ENCODE measurements at places on chromosomes 7 and 10. TPM values are rescaled to one million over a fixed set of nuclear protein-coding genes. Genes with fewer than 3 reads are reported as not detected.
A peak's percentile ranks its signal among the peaks of the same experiment; 100 is the strongest.

DNA sequence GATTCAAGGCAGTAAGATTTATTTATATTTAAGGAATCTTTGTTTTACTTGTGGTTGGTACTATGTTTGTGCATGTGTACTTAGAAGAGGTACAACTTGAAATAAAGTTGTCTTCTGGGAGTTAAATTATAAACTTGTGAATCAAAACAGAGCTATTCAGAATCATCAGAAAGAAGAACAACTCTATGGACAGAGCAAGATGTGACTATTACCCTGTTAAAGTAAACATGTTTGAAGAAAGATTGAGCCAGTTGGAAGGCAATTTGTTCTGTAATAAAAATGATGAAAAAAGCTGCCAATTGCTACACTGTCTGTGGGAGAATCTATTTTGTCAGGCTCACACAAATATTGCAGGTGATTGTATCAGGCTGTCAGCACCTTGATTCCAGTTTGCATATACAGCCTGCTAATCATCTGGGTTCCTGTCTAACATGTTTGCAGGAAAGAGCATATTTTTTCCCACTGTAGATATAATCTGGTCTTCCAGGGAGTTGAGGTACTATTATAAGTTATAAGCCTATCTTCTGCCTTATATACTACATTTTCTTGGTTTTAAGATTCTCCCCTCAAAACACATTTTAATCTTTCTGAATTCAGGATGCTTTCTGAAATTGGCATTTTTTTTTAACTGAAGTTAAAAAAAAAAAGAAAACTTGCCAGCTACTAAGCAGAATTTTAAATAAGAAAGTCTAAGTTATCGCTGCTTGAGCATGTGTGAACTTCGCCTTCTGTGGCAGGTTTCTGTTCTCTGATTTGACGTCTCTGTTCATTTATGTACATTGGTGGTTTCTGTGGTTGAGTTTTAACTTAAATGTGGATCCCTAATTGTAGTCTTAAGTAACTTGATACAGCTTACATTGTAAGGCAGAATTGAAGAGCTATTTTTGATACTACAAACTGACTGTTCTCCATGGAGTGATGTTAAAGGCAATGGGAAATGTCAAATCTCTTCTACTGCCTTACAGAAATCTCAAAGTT lies 46.0 kb downstream of the ZNRF2 start:
- no peak overlapping the region for H3K27ac ChIP-seq
- DNase-seq: no peak
- no peaks in the 10 kb centered on the region for H3K36me3 ChIP-seq
- H3K27me3 ChIP-seq: no peaks in the 10 kb centered on the region
- no peaks in the 10 kb centered on the region for H3K4me1 ChIP-seq

The IFIT1B gene
- 6.7 TPM for total RNA-seq

The ITGB8 gene
- total RNA-seq: 57.4 TPM

The TWIST1 gene
- total RNA-seq: 19.9 TPM

- H3K36me3 ChIP-seq: peaks cover 34% of the 10 kb centered on the region
- no peak overlapping the region for H3K27ac ChIP-seq
- no peak overlapping the region for H3K4me3 ChIP-seq
Observed at GRCh38 chr7:139254281-139254680, 23.2 kb downstream of the UBN2 start.

The STAG3 gene
- total RNA-seq: 2.3 TPM

The GRID1 gene
- total RNA-seq: 7.6 TPM

- peaks cover 27% of the 10 kb centered on the region for H3K4me1 ChIP-seq
- no peak for DNase-seq
- H3K36me3 ChIP-seq: no peaks in the 10 kb centered on the region
Observed at GRCh38 chr7:105648561-105649401, 67.5 kb upstream of the EFCAB10 start.

GRCh38 chr7:5523052-5523711 lies 99.5 kb upstream of the TNRC18 start:
- H3K36me3 ChIP-seq: peaks cover 54% of the 10 kb centered on the region
- no peak overlapping the region for H3K27ac ChIP-seq
- peaks cover 22% of the 10 kb centered on the region for H3K4me1 ChIP-seq
- H3K4me3 ChIP-seq: no peak overlapping the region

GRCh38 chr10:59829024-59829423 lies 75.8 kb upstream of the MRLN start:
- H3K27me3 ChIP-seq: no peaks in the 10 kb centered on the region
- no peak for DNase-seq
- no peak overlapping the region for H3K4me3 ChIP-seq

The FBXO24 gene
- 2.0 TPM for total RNA-seq

DNA sequence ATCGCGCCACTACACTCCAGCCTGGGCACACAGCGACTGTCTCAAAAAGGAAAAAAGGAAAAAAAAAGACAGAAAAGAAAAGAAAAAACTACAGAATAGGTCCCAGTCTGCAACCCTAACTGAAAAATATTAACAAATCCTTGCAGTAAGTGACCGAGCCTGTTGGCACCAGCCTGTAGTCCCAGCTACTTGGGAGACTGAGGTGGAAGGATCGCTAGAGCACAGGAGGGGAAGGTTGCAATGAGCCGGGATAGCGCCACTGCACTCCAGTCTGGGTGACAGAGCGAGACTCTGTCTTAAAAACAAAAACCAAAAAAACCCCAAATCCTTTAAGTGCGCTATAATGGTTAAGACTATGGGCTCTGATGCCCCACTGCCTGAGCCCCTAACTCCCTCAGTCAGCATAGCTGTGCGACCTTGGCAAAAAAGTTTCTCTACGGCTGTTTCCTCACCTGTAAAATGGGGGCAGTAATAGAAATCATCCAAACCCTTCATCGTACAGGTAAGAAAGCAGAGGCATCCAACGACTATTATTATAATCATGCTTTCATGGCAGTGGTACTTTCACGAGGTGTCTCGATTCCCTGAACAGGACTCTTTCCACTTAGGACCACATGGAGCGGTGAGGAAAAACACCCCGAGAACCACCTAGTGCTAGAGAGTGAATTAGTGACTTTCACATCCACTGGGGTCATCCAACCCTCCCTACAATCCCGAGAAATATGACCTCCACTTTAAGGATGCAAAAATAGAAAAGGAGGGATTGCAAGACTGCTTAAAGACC lies 755 bp downstream of the TOMM7 start:
- peaks cover 1% of the 10 kb centered on the region for H3K36me3 ChIP-seq
- peak overlapping the region; percentile 74 for H3K27ac ChIP-seq
- H3K4me1 ChIP-seq: peaks cover 12% of the 10 kb centered on the region
- no peak for DNase-seq

DNA sequence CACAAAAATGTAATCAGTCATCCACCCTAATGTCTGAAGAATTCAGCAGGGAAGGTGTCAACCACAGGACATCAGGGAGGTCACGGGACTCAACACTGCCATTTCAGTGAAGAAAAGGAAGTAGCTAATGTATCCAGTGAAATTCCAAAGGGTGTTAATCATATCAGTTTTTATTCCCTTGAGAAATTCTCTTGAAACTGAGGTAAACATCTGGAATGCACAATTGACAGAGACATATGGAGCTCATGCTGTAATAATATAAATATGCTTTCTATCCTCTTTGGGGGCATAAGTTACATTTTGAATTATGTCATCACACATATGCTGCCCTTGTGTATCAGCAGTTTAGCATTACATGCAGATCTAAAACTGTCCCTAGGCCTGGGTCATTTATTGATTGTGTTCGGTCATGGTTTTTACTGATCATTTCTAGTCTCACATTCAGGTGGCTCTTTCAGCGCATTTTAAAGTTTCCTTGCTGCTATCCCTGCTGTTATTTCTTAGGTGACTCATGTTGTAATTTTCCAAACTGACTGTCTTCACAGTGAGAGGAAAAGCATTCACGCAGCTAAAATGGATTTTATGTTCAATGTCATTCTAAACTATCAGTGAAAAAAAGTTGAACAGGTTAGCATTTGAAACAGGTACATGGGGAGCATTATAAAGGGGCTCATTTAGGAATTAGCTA lies 273.9 kb downstream of the TSPAN12 start:
- no peak for DNase-seq
- H3K36me3 ChIP-seq: no peaks in the 10 kb centered on the region
- no peak overlapping the region for H3K27ac ChIP-seq
- no peak overlapping the region for H3K4me3 ChIP-seq
- no peaks in the 10 kb centered on the region for H3K4me1 ChIP-seq

DNA sequence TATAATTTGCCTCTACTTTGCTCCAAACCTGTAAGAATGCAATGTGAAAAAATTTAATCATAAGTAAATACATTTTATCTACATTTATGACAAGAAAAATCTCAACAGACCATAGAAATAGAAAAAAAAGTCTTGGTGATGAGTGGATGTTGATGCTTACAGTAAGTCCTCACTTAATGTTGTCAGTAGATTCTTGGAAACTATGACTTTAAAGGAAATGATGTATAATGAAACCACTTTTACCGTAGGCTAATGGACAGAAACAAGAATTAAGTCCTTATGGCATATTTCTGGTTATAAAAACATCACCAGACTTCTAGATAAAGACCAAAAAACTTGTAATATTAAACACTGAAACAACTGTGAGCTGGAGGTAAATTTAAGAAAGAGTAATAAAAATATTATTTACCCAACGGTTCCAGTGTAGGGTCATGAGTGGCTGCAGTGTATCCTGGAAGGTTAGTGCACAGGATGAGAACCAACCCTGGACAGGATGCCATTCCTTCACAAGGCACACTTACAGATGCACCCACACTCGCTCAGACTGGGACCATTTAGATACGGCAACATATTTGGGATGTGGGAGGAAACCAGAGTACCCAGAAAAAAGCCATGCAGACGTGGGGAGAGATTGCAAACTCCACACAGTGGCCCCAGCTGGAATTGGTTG lies 76.3 kb downstream of the GLCCI1 start:
- no peak overlapping the region for H3K4me3 ChIP-seq
- no peaks in the 10 kb centered on the region for H3K4me1 ChIP-seq
- H3K36me3 ChIP-seq: peaks cover 8% of the 10 kb centered on the region
- no peak for DNase-seq
- no peak overlapping the region for H3K27ac ChIP-seq
